ENCODE measurements at places on chromosomes 3 and 15. TPM values are rescaled to one million over a fixed set of nuclear protein-coding genes. Genes with fewer than 3 reads are reported as not detected.

DNA sequence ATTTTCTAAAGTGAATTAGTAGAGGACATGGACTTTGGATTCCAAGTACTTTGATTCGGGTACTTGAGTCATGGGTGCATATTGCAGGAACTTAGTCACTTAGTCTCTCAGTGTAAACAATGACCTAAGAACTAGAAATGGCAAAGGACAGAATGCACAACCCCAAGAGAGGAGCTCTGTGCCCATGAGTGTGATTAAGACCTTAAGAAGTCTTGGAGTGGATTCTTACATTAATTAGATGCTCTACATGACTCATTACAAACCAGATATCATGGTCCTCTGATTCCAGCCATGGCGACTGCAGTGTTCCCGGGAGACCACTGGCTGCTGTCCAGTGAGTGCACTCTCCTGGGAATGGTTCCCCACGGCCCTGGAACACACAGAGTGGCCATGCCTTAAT is 251.5 kb downstream of the GABRG3 start:
- DNase-seq = no peak

Gene TRAT1
- not detected for total RNA-seq

Gene GOLGA8M
- total RNA-seq = not detected

DNA sequence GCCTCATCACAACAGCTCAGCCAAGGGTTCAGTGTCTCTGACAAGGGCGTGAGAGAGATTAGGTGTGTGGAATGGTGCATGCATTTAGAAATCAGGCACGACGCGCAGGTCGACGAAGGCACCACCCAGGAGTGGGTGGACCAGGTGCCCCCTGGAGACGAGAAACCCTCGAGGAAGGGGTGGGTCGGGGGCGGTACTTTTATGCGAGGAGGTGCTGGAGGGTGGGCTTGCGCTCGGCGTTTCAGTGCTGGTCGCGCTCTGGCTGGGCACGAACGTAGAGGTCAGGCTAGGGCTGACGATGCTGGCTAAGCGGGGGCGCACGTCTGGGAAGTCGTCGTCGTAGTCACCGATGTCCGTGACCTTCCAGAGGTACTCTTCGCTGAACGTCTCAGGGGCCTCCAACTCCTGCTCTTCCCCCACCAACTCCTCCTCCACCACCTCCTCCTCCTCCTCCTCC is 393 bp downstream of the ERICH6 start:
- no peak for DNase-seq

Gene DAPK2
- 0.49 TPM for total RNA-seq

- peak; percentile 40 for DNase-seq
Observed at GRCh38 chr3:157066335-157067098, 93.4 kb downstream of the CCNL1 start.

- DNase-seq = peak; percentile 85
Observed at GRCh38 chr3:102532901-102533300, 98.1 kb downstream of the ZPLD1 start.

DNA sequence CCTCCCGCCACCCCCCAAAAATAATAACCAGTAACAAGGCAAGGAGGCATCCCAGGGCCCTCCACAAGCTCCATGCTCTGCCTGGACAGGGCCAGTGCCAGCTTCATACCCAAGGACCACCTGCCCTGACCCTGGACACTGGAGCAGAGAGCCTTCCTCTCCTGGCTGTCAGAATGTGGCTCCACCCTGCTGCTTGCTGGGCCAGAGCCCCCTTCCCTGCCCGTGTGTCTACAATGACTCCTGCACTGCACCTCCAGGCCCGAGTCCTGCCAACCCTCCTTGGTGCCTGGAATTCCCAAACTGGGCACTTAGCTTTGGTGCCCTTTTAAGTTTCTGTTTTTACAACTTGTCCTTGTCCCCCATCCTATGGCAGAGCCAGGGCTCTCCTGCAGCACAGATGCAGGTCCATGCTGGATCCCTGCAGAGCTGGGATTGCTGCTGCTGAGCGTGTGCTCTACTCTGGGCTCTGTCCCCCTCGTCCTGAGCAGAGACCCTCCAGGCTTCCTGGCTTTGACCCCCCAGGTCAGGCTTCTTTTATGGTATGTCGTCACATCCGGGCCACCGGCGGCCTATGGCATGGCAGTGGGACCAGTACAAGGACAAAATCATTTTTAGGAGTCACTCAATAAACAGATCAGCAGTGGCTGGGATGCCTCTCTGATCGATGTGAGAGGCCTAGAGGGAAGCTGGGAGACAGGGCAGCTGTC is 11.4 kb upstream of the SNRPA1 start:
- DNase-seq = no peak

GRCh38 chr15:66760097-66760967 is 58.3 kb downstream of the SMAD6 start:
- no peak for DNase-seq

DNA sequence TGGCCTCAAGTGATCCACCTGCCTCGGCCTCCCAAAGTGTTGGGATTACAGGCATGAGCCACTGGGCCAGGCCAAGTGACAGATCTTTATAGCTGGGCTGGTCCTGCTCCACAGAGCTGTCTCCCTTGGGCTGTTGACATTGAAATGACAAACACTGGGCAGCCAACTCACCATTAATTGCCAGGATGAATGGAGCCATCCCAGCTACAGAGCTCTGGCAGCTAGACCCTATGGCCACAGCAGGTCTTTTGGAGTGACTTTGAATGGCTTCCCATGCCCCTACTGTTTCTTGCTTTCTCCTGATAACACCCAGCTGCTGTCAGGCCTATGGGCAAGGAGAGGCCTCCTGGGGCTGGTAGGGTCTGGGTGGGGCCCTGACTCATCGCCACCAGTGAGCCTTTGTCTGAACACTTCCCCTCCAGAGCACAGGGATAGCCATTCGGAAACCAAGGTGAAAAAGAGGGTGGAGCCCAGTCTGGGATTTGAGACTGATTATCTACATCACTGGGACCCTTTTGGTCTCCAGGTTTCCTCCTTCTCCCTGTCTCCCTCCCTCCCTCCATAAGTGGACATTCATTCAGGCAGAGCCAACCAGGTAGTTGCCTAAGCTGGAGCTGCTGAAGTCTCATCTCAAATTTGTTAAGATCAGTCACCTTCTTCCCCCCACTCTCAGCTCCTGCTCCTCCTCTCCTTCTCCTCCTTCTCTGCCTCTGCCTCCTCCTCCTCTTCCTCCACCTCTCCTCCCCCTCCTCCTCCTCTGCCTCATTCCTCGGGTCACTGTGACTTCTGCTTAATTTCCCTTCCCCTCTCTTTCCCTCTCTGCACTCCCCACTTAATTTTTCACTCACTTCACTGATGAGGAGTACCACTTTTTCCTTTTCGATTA is 34.0 kb downstream of the BHLHE40 start:
- peak; percentile 91 for DNase-seq

Gene LTK
- total RNA-seq = 3.1 TPM

Gene GOLGA6D
- not detected for total RNA-seq

DNA sequence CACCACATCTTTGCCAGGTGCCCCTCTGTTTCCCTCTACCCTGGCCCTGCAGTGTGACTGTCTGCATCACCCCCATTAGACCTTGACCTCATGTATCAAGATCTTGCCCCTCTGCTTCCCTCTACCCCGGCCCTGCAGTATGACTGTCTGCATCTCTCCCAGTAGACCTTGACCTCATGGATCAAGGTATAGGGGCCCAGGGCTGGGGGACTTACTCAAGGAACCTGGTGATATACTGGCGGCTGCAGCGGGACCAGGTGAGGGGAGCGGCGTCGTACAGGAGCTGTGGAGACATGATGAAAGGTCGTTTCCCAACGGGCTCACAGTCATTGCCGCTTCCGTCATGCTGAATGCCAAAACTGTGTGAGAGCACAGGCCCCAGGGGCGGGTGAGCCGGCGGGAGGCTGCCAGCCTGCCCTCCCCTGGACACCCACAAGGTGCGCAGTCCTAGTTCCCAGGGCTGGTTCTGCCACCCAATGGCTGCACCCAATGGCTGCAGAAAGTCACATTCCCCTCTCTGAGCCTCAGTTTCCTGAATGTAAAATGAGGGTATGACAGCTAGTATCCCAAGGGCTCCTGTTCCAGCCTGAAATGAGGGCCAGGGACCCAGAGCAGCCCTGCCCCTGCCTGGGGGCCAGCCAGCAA is 23.1 kb downstream of the ADAMTS7 start:
- no peak for DNase-seq

DNA sequence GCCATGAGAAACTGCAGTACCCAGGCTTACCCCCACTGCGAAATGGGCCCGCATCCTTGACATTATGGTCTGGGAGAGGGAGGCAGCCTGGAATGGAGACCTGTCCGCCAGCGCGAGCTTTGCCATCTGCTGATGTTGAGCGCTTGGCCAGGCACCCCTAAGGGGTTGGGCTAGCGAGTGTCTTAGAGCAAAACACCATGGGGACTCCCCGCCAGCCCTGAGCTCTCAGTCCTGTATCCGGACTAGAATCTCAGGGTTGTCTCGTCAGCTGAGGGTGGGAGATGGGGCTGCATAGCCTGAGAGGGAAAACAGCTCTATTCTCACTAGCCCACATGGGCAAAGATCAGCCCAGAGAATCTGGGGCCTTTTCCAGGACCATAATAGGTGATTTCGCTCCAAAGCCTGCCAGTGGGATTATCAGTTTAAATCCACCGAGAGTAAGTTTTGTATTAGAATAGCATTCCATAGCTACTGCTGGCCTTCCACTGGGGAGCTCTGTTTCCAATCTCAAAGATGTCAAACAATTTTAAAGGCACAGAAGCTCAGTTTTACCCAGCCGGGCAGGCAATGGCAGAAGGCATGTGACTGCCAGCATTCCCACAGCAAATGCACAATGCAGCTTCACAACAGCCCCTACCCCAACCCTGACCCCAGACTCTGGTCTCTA is 167.5 kb upstream of the TPM1 start:
- no peak for DNase-seq

DNA sequence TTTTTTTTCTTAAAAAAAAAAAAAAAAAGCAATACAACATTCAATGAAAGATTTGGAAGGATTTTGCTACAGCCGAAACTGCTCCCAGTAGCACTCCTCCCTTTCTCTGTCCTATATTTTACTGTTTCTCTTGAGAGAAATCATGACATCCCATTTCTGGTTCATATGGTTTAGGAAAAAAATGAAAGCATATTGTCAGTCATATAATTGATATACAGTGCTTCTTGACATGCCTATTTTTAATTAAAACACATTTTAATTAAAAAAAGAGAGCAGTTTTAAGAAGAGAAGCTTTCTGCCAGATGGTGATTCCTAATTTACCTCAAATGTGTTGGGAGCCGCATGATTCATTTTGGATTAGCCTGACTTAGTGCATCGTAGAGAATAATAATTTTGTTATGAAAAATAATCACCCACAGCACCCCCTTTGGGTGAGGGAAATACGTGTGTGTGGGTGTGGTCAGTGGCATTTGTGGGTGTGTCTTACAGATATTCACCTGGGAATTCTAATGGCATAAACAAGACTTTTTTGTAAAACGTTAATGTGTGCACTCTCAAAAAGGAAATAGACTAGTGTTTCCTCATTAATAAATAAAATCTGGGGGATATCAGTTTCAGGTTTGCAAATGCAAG is 544.5 kb downstream of the MFSD1 start:
- DNase-seq = no peak

DNA sequence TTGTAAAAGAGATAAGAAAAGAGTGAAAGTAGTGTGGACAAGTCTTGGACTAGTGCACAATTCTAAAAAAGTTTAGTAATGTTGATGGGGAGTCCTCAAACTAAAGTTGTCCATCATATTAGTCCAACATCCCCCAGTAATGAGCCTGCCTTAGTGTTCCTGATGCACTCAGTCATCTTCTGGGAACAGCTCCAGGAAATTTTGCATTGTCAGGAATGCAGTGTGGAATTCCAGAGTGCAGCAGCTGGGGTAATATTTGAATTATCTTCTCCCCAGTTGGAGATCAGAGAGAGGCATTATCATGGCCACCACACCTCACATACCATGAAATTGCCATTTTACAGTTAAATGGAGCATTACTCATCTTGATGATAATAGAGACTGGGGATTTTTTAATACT is 528.8 kb upstream of the NAALADL2 start:
- peak; percentile 74 for DNase-seq

Gene SRGAP3
- 2.3 TPM for total RNA-seq

GRCh38 chr3:144480416-144480919 is 508.8 kb downstream of the DIPK2A start:
- DNase-seq = no peak

- peak; percentile 20 for DNase-seq
Observed at GRCh38 chr3:184368586-184369183, 7.2 kb downstream of the POLR2H start.

Gene NAA50
- total RNA-seq = 203 TPM

- peak; percentile 99 for DNase-seq
Observed at GRCh38 chr15:50137330-50137761, 18.3 kb upstream of the ATP8B4 start.

GRCh38 chr3:115254492-115255196 is 107.6 kb upstream of the ZBTB20 start:
- DNase-seq = no peak

- DNase-seq = no peak
Observed at GRCh38 chr3:11635680-11636393, 7.9 kb downstream of the VGLL4 start.

Gene TEX55
- total RNA-seq = not detected

GRCh38 chr15:89301304-89302089 is 33.1 kb downstream of the POLG start:
- DNase-seq = no peak

DNA sequence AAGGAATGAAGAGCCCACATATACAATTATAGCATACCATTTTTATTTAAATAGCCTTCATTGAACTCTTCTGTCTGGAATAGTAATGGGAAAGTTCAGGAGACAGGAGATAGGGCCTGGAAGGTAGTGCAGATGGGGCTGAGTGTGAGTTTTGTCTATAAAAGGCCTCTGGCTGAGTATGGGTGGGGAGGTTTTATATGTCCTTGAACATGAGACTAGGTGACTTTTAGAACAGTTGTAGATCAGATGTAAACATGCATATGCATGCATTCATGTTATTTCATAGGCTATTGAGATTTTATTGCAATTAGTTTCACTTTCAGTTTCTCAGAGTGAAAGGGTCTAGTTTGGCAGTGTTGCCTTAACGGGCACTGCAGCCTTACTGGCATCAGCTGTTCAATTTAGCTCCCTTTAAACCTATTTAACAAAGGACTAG is 27.1 kb downstream of the CGGBP1 start:
- peak; percentile 71 for DNase-seq

Gene LRRC31
- total RNA-seq = not detected

Gene CIB2
- 6.2 TPM for total RNA-seq

Gene DNAJA4
- 1.6 TPM for total RNA-seq

GRCh38 chr15:48385031-48385830 is 54.0 kb downstream of the DUT start:
- DNase-seq = peak; percentile 98

Gene NDN
- total RNA-seq = 24.0 TPM

Gene PLA1A
- total RNA-seq = 0.20 TPM

Gene RLBP1
- not detected for total RNA-seq

- no peak for DNase-seq
Observed at GRCh38 chr15:56532721-56533460, 68.0 kb upstream of the MNS1 start.

Gene CCR8
- total RNA-seq = not detected

GRCh38 chr3:187736418-187736871 is 8.8 kb downstream of the BCL6 start:
- DNase-seq = peak; percentile 82

Gene SH3GL3
- total RNA-seq = 0.24 TPM

Measured in RPMI7951 (cell line).